ENCODE measurements at places on chromosomes 12 and 14. TPM values are rescaled to one million over a fixed set of nuclear protein-coding genes. Genes with fewer than 3 reads are reported as not detected.

DNA sequence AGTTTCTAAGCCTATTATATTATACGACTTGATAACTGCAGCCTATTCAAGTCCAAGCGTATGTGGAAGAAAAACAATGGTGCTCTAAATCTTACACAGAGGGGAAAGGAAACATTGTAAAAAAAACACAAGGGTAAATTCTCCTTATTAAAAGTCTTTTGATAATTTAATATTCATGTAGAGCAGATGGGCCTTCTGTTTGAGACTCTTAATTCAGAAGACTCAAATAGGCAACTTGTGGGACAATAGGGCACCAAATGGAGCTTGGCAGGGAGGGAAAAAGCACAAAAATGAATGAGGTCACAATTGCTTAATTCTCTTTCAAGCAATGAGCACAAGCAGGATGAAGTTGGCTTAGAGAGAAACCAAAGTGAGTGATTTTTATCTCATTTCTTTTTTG lies 159.4 kb downstream of the NELL2 start:
- no peaks in the 10 kb centered on the region for H3K27me3 ChIP-seq
- H3K36me3 ChIP-seq, result no peaks in the 10 kb centered on the region
- H3K27ac ChIP-seq, result no peak overlapping the region

DNA sequence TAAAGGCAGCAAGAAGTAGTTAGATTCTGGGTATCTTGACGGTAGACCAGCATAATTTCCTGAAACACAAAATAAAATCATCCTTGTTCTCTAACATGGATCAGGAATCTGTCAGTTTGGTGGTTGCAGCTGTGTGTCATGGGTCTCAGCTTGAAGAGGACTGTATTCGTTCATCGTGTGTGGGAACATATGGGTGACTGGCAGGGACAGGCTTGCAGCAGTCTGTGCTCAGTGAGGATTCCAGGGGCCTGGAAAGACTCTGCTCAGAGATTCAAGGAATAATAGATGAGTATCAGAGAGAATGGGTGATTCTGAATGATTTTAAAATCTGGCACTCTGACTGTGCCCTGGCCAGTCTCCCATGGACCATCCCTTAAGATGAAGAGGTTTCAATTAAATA lies 421.6 kb downstream of the APAF1 start:
- no peak for DNase-seq
- H3K4me3 ChIP-seq, result no peak overlapping the region
- no peak overlapping the region for H3K27ac ChIP-seq
- H3K4me1 ChIP-seq, result no peaks in the 10 kb centered on the region
- H3K36me3 ChIP-seq, result no peaks in the 10 kb centered on the region

DNA sequence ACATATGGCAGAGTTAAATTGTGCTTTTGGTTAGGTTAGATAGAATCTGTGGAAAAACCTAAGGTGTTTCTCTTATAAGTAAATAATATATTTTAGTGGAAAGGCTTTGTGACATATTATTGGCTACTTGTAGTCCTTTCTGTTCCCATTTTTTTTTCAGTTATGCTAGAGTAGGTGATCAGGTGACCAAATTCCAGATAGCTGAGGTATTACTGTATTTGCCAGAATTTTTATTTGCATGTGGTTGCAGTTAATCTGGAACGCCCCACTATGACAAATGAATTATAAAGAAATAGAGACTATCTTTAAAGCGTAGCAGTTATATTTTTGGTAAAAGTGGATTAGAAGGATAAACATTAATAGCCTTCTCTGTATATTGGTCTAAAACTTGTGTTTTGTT lies 52.0 kb downstream of the ARHGAP5 start:
- no peak overlapping the region for H3K4me3 ChIP-seq
- H3K27me3 ChIP-seq, result no peaks in the 10 kb centered on the region
- no peaks in the 10 kb centered on the region for H3K4me1 ChIP-seq
- H3K27ac ChIP-seq, result peak overlapping the region; percentile 53

DNA sequence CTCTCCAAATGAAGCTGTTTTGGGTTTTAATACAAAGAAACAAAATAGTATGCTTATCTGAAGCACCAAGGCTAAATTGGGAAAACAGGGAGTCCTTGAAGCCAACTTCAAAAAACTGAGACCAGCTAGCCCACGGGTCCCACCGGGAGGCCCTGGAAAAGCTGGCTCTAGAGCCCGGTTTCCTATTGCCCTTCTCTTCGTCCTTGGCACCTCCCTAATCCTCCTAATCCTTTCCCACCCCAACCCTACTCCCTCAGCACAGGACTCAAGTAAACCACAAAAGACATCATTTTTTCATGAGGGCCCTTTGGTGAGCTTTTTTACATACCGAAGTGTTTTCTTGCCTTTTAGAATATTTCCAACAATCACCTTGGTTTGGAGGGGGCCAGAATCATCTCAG lies 11.3 kb downstream of the LRRC74A start:
- no peaks in the 10 kb centered on the region for H3K36me3 ChIP-seq
- no peaks in the 10 kb centered on the region for H3K27me3 ChIP-seq
- DNase-seq, result no peak
- H3K27ac ChIP-seq, result no peak overlapping the region

DNA sequence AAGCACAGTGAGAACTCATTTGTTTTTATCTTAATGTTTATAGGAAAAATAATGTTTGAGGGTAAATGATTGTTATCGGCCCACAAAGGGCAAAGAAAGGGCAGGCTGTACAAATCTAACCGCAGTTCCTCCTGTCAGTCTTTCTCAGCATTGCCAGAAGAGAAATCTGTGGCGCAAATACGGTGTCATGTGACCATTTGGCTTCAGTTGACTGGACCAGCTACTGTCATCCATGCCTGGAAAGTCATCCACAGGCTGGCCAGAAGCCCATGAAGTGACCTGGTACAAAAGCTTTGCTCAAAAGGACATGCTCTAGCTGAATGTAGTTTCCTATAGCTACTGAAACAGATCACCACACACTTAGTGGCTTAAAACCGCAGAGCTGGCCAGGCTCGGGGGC lies 43.6 kb downstream of the HCAR2 start:
- no peak overlapping the region for H3K27ac ChIP-seq
- peak; percentile 70 for DNase-seq
- H3K4me1 ChIP-seq, result peaks cover 5% of the 10 kb centered on the region

DNA sequence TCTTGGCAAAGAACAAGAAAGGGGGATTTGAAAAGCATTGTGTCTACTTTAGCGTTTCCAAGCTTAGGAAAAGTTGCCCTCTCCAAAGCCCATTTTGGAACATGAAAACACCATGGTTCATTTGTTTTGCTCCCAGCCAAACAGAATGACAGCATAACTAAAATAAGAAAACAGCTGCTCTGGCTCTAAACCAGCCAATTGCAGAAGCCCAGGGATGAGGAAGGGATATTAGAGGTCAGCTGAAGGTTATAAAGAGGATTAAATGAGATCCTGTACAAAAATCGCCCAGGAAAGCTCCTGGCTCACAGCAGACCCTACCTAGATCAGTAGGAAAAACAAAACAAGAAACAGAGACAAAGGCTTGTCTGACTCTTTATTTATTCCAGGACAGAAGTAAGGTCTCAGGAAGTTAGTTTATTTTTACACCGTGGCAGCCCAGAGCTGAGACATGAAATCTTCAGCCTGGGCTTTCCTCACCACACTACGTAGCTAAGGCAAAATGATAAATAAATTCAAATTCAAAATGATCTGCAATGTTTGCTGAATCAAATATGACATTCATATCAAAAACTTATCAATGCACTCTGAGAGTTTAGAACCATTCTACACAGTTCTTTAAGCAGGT lies 25.9 kb downstream of the SPX start:
- no peaks in the 10 kb centered on the region for H3K4me1 ChIP-seq
- H3K36me3 ChIP-seq, result no peaks in the 10 kb centered on the region
- DNase-seq, result no peak
- no peaks in the 10 kb centered on the region for H3K27me3 ChIP-seq

- H3K27me3 ChIP-seq, result no peaks in the 10 kb centered on the region
- H3K4me1 ChIP-seq, result no peaks in the 10 kb centered on the region
- peaks cover 22% of the 10 kb centered on the region for H3K36me3 ChIP-seq
- no peak overlapping the region for H3K4me3 ChIP-seq
- DNase-seq, result peak; percentile 51
Observed at GRCh38 chr12:3658327-3659163, 94.4 kb downstream of the CRACR2A start.

- no peaks in the 10 kb centered on the region for H3K36me3 ChIP-seq
- H3K27ac ChIP-seq, result peak overlapping the region; percentile 64
- H3K4me3 ChIP-seq, result no peak overlapping the region
Observed at GRCh38 chr12:3098436-3098835, 21.3 kb downstream of the TSPAN9 start.

GRCh38 chr14:57962325-57963035 lies 96.6 kb upstream of the SLC35F4 start:
- DNase-seq, result peak; percentile 63
- no peak overlapping the region for H3K4me3 ChIP-seq
- H3K4me1 ChIP-seq, result peaks cover 24% of the 10 kb centered on the region
- no peaks in the 10 kb centered on the region for H3K36me3 ChIP-seq

GRCh38 chr12:49706351-49707127 lies 666 bp downstream of the FMNL3 start:
- no peaks in the 10 kb centered on the region for H3K27me3 ChIP-seq
- DNase-seq, result peak; percentile 26
- no peaks in the 10 kb centered on the region for H3K36me3 ChIP-seq
- peak overlapping the region; percentile 86 for H3K4me3 ChIP-seq

DNA sequence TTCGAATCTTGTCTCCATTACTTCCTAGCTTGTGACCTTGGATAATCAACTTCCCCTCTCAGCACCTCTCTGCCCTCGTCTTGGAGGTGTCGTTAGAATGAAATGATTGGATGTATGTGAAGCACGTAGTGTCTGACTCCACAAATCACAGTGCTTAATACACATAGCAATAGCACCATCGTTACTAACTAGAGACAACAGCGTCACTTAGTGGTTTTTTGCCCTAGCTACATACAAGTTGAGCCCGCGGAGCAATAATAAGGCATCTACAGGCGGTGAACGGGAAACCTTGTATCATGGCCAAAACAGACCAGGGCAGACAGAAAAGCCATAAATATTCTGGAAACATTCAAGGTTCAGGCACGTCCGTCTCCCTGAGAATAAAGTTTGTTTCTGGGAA lies 154.9 kb downstream of the ASCL4 start:
- DNase-seq, result no peak
- H3K27me3 ChIP-seq, result no peaks in the 10 kb centered on the region
- H3K36me3 ChIP-seq, result no peaks in the 10 kb centered on the region
- H3K4me3 ChIP-seq, result no peak overlapping the region
- no peaks in the 10 kb centered on the region for H3K4me1 ChIP-seq

GRCh38 chr12:103680591-103681141 lies 93.6 kb downstream of the STAB2 start:
- no peak for DNase-seq
- H3K27me3 ChIP-seq, result no peaks in the 10 kb centered on the region
- H3K4me3 ChIP-seq, result no peak overlapping the region
- peaks cover 9% of the 10 kb centered on the region for H3K4me1 ChIP-seq
- H3K36me3 ChIP-seq, result no peaks in the 10 kb centered on the region
- H3K27ac ChIP-seq, result no peak overlapping the region

GRCh38 chr14:59268011-59268410 lies 79.5 kb downstream of the DAAM1 start:
- peaks cover 3% of the 10 kb centered on the region for H3K36me3 ChIP-seq
- H3K27me3 ChIP-seq, result no peaks in the 10 kb centered on the region
- peaks cover 12% of the 10 kb centered on the region for H3K4me1 ChIP-seq
- no peak overlapping the region for H3K4me3 ChIP-seq
- DNase-seq, result no peak
- no peak overlapping the region for H3K27ac ChIP-seq

- H3K27me3 ChIP-seq, result no peaks in the 10 kb centered on the region
- no peak overlapping the region for H3K27ac ChIP-seq
- peaks cover 9% of the 10 kb centered on the region for H3K4me1 ChIP-seq
- H3K36me3 ChIP-seq, result no peaks in the 10 kb centered on the region
- DNase-seq, result no peak
Observed at GRCh38 chr14:23043754-23044153, 1.7 kb downstream of the PSMB11 start.

DNA sequence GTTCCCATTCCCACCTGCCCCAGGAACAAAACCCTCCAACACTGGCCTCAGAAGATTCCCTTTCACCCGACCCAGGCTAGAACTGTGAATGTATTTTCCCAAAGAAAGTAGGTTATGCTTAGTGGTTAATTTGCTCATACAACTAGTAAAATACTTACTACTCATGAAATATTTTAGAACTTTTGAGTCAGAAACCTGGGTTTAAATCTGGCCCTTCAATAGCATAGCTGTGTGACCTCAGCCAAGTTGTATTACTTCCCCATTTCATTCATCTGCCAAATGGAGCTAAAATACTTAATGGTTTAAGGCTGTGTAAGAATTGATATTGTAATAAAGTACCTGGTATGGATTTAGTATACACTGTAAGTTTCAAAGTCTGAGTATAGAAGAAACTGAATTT lies 69.1 kb upstream of the DNM1L start:
- H3K4me3 ChIP-seq, result no peak overlapping the region
- no peak overlapping the region for H3K27ac ChIP-seq
- DNase-seq, result no peak
- H3K4me1 ChIP-seq, result peaks cover 2% of the 10 kb centered on the region
- H3K36me3 ChIP-seq, result peaks cover 29% of the 10 kb centered on the region

DNA sequence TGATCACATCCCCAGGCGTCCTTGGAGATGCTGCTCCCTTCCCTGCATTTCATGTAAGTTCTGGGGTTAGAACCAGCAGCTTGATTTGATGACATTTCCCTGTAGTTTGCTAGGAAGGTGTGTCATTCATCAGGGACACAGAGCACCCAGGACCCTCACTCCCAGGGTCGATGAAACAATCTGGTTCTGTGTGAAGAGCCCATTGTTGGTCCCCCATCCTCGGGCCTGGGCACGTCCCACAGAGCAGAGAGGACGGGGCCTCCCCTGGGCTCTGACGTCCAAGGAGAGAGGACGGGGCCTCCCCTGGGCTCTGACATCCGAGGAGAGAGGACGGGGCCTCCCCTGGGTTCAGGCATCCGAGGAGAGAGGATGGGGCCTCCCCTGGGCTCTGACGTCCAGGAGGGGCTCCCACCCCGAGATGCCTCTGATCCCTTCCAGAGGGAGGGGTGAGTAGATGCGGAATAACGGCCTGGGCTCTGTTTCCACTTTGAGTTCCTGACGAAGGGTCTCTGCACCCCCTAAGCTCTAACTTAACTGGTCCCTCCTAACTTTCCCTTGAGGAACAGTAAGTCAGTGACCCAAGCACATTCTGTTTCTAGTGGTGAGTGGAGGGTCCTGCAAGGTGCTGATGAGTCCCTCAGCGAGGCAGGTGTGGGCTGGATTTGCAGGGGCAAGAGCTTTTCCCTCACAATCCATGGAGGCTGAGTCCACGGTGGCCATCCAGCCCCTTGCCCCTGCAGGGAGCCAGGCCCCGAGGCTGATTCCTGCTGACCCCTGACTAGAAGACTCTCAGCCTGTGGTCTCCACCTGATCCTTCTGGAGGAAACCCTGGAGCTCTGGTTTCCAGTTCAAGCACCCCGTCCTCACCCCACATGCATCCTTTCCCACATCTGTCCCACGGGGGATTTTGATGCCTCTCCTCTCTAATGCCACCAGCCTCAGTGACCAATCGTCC lies 35.5 kb upstream of the SFSWAP start:
- H3K4me3 ChIP-seq, result no peak overlapping the region
- no peak for DNase-seq
- peaks cover 44% of the 10 kb centered on the region for H3K27me3 ChIP-seq
- no peaks in the 10 kb centered on the region for H3K36me3 ChIP-seq
- no peaks in the 10 kb centered on the region for H3K4me1 ChIP-seq

- H3K4me3 ChIP-seq, result no peak overlapping the region
- DNase-seq, result no peak
- H3K27ac ChIP-seq, result no peak overlapping the region
- H3K27me3 ChIP-seq, result no peaks in the 10 kb centered on the region
- peaks cover 7% of the 10 kb centered on the region for H3K4me1 ChIP-seq
Observed at GRCh38 chr14:102663440-102663839, 71.0 kb downstream of the RCOR1 start.

SPX gene
- 1.6 TPM for polyA plus RNA-seq

KRT82 gene
- polyA plus RNA-seq, result not detected

CLEC14A gene
- 9.6 TPM for polyA plus RNA-seq

OR6C70 gene
- polyA plus RNA-seq, result not detected

GPR137C gene
- not detected for polyA plus RNA-seq

NPAS3 gene
- polyA plus RNA-seq, result 0.35 TPM

CEBPE gene
- not detected for polyA plus RNA-seq
